Activated T-cell treated with anti-CD3 and anti-CD28 coated beads, Interleukin-2, amount 50 U/mL, for 72 hours (primary cell): ENCODE measurements at places on chromosomes 4 and X. TPM values are rescaled to one million over a fixed set of nuclear protein-coding genes. Genes with fewer than 3 reads are reported as not detected.

DNA sequence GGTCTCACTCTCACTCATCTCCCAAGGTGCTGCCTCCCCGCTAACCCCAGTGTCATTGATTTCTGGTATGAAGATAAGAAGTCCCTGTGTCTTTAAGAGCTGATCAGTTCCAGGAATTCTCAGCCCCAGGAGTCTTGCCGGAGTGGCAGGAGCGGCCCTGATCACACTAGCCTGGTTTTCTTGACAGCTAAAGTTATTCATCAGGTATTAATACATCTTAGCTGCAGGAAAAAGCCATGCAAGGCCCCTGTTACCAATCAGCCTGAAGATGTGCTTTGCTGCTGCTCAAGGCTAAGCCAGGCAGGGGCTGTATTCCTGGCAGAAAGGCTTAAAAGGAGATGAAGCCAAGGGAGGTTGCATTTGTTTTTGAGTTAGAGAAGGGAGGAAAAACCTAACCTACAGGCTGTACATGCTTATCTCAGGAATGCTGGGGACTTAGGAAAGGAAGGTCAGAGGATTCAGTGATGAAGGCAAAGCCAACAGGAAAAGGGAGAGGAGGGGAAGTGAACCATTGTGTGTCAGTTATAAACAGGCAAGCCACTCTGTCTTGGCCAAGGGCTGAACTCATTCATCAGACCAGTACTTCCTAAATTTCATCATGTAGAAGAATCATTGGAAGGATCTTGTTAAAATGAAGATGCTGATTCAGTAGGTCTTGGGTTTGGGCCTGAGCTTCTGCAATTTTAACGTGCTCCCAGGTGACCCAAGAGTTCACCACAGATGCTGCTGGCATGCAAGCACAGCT is 8.6 kb downstream of the SRPX start:
- H3K36me3 ChIP-seq, result no peaks in the 10 kb centered on the region
- no peak for DNase-seq
- H3K4me3 ChIP-seq, result no peak overlapping the region
- no peaks in the 10 kb centered on the region for H3K4me1 ChIP-seq

The GABRA4 gene
- not detected for total RNA-seq

The SPARCL1 gene
- not detected for total RNA-seq

DNA sequence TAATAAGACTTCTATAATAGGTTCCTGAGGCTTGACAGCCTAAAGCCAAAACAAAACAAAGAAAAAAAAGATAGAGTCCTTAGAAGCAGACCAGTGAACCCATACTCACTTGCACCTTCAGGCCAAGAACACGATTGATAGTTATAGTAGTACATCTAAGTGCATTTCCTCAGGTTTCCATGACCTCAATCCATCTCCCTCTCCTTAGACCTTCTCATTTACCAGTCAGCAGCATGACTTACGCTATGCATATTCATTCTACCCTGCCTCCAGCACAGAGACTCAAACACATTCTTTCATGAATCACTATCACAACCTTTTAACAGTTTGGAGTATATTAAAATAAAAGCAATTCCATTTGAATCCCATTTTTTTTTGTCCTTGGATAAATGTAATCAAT is 855.6 kb downstream of the CCSER1 start:
- no peak overlapping the region for H3K27ac ChIP-seq
- no peaks in the 10 kb centered on the region for H3K36me3 ChIP-seq
- no peak overlapping the region for H3K4me3 ChIP-seq

The MBNL3 gene
- total RNA-seq, result 15.7 TPM

DNA sequence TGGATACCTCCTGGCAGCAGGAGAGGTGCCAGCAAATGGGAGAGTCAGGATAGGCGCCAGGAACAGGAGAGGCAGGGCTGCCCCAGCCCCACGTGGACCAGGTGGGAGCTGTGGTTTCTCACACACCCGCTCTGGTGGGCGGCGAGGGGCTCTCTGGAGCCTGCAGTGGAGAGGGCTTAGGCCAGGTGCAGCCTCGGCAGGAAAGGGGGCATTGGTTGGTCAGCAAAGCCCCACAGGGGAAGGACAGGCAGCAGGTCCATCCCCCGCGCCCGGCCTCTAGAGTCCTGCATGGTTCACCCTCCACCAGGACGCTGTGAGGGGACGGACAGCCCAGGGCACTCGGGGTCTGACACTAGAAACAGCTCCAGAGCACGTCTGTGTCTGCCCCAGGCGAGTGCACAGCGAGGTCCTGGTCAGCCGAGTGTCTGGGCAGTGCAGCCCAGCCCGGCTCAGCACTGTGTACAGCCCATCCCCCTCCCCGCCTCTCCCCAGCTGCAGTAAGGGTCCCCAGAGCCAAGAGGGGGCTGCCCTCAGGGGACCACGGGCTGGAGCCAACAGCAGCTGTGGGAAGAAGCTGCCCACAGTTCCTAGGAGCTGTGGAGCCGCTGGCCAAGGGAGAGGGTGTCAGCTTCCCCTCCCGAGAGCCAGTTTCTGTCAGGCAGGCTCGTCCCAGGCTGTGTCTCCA is 8.2 kb downstream of the ATP5ME start:
- no peak for DNase-seq
- no peak overlapping the region for H3K4me3 ChIP-seq
- H3K36me3 ChIP-seq, result peaks cover 2% of the 10 kb centered on the region

DNA sequence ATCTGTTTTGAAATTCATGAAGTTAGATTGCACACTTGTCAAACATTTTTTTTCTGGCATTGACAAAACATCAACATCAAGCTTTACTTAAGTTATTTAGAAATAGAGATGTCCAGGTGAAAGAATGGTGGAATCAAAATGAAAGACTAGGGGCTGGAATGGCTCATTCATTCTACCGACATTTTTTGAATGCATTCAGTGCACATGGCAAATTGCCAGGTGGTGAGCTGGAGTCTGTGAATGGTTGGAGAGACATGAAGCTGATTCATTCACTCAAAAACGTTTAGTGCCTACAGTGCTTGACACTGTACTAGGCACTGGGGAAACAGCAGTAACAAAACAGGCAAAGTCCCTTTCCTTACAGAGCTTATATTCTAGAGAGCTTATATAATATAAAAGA is 292.4 kb downstream of the PPP1R2C start:
- peaks cover 7% of the 10 kb centered on the region for H3K27me3 ChIP-seq
- H3K4me3 ChIP-seq, result no peak overlapping the region
- no peak for DNase-seq
- no peaks in the 10 kb centered on the region for H3K36me3 ChIP-seq
- H3K27ac ChIP-seq, result no peak overlapping the region

DNA sequence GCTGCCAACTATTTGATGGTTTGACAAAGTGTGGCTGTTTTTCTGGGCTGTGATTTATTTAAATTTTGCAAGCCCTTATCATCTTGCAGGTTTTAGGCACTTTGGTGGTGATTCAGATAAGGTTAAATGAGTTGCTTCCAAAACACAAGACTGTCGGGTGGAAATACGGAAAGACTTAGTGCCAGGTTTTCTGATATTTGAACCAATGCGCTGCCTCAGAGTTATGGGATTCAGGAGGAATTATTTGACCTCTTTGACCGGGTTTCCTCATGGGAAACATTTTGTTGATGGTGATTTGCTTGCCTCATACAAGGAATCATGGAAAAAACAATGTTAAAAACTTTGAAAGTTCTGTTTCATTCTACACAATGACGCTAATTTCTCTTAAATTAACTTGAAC is 136.1 kb upstream of the MAP9 start:
- H3K27me3 ChIP-seq, result peaks cover 25% of the 10 kb centered on the region
- no peaks in the 10 kb centered on the region for H3K36me3 ChIP-seq
- no peak overlapping the region for H3K4me3 ChIP-seq
- peaks cover 8% of the 10 kb centered on the region for H3K4me1 ChIP-seq
- no peak for DNase-seq

The PAGE2 gene
- not detected for total RNA-seq

The TMEM175 gene
- 22.0 TPM for total RNA-seq

GRCh38 chr4:20456407-20456806 is 204.7 kb downstream of the SLIT2 start:
- H3K27ac ChIP-seq, result no peak overlapping the region
- no peaks in the 10 kb centered on the region for H3K36me3 ChIP-seq
- no peak for DNase-seq

GRCh38 chr4:149795256-149795655 is 20.4 kb downstream of the IQCM start:
- H3K27ac ChIP-seq, result no peak overlapping the region
- H3K4me3 ChIP-seq, result no peak overlapping the region
- H3K4me1 ChIP-seq, result no peaks in the 10 kb centered on the region
- no peak for DNase-seq
- H3K27me3 ChIP-seq, result no peaks in the 10 kb centered on the region

- H3K4me3 ChIP-seq, result no peak overlapping the region
- DNase-seq, result no peak
- no peak overlapping the region for H3K27ac ChIP-seq
- H3K36me3 ChIP-seq, result no peaks in the 10 kb centered on the region
Observed at GRCh38 chr4:12933760-12934221, 550.3 kb downstream of the RAB28 start.

DNA sequence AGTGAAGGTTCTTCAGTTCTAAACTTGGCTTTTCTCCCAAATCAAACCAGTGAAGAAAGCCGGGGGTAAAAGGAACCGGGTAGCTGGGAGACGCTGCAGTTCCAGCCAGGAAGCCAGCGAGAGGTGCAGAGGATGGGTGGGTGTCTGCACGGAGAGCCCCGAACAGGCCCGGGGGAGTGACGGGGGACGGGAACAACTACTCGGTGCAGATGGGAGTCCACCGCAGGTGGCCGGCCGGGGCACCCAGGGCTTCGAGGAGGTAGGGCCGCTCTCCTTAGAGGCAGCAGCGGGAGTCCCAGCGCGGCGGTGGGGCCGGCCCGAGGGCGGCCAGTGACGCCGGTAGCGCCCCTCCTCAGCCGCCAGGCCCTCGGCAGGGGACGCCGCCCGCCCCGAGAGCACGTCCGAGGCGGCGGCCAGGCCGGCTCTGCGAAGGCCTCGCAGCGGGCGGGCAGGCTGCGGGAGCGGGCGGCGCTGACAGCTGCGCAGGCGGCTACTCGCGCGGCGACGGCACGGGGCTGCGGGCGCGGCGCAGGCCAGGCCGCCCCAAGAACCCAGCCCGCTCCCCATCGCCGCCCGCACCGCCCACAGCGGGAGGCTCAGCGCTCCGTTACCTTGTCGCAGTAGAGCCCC is 449 bp downstream of the FBXL5 start:
- peak overlapping the region; percentile 98 for H3K4me3 ChIP-seq
- peak; percentile 41 for DNase-seq
- no peaks in the 10 kb centered on the region for H3K27me3 ChIP-seq
- peak overlapping the region; percentile 99 for H3K27ac ChIP-seq
- peaks cover 68% of the 10 kb centered on the region for H3K4me1 ChIP-seq
- H3K36me3 ChIP-seq, result peaks cover 5% of the 10 kb centered on the region

DNA sequence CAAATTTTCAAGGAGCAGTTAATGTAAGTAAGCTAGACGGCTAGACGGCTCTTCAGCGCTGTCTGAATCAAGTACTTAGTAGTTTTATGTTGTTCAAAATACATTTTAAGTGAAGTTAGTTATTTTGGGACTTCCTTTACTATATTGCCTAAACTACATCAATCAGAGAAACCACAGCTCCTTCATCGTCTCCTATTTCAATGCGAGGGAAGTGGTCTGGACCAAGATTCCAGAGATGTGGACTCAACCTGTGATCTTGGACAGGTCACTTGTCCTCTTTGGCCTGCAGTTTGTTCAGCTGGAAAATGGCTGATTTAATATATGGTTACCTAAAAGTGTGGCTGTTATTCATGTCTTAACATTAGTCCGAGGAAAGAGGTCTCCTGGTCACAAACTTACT is 10.6 kb downstream of the ING2 start:
- no peak overlapping the region for H3K4me3 ChIP-seq
- H3K4me1 ChIP-seq, result no peaks in the 10 kb centered on the region
- no peak overlapping the region for H3K27ac ChIP-seq

GRCh38 chrX:135328421-135329005 is 19.2 kb downstream of the ETDC start:
- H3K4me3 ChIP-seq, result no peak overlapping the region
- no peak overlapping the region for H3K27ac ChIP-seq
- no peaks in the 10 kb centered on the region for H3K4me1 ChIP-seq
- H3K36me3 ChIP-seq, result no peaks in the 10 kb centered on the region

The EPHA5 gene
- not detected for total RNA-seq

DNA sequence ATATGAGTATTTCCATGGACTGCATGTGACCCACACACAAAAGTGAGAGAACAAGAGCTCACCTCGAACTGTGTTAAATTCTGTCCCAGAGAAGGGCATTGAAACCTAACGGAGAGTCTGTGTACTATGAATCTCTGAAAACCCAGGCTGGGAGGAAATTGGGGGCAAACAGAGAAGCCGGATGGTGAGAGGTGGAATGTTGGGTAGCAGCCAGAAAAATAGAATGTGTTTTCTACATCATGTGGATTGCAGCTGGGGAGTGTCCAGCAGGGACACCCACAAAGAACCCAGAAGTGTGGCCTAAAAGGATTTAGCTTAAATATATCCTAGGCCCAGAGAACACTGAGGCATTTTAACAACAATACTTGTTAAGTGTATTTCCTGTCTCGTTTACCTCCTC is 38.6 kb downstream of the MND1 start:
- no peaks in the 10 kb centered on the region for H3K27me3 ChIP-seq
- H3K27ac ChIP-seq, result no peak overlapping the region
- no peaks in the 10 kb centered on the region for H3K36me3 ChIP-seq
- H3K4me1 ChIP-seq, result no peaks in the 10 kb centered on the region

DNA sequence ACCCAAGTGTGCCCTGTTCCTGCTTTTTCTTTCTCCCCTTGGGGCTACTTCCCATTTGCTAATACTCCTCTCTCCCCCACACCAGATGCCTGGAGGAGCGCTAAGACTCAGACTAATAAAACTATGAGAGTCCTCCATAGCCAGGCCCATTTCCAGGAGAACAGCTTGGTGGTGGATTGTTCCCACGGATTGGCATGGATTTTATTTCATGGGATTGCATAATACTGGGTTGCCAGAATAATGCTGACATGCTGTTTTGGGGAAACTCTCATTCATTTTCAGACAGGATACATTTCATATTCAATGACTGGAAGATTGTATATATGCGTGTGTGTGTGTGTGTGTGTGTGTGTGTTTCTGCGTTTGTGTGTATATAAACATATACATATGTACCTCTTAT is 447.5 kb upstream of the PITX2 start:
- no peak overlapping the region for H3K4me3 ChIP-seq
- DNase-seq, result no peak
- H3K27ac ChIP-seq, result no peak overlapping the region
- peaks cover 3% of the 10 kb centered on the region for H3K36me3 ChIP-seq

GRCh38 chr4:112280386-112281056 is 5.2 kb downstream of the TIFA start:
- peak overlapping the region; percentile 64 for H3K4me3 ChIP-seq
- H3K4me1 ChIP-seq, result peaks cover 74% of the 10 kb centered on the region
- no peak for DNase-seq
- peak overlapping the region; percentile 61 for H3K27ac ChIP-seq
- H3K27me3 ChIP-seq, result no peaks in the 10 kb centered on the region

- no peaks in the 10 kb centered on the region for H3K4me1 ChIP-seq
- H3K27ac ChIP-seq, result no peak overlapping the region
- no peak overlapping the region for H3K4me3 ChIP-seq
- no peak for DNase-seq
Observed at GRCh38 chrX:13786048-13786447, 30.8 kb downstream of the GPM6B start.

GRCh38 chr4:61864286-61864685 is 664.2 kb downstream of the ADGRL3 start:
- H3K27ac ChIP-seq, result no peak overlapping the region
- DNase-seq, result no peak
- no peak overlapping the region for H3K4me3 ChIP-seq
- no peaks in the 10 kb centered on the region for H3K36me3 ChIP-seq
- H3K27me3 ChIP-seq, result no peaks in the 10 kb centered on the region

- peak overlapping the region; percentile 75 for H3K27ac ChIP-seq
- DNase-seq, result no peak
- H3K4me3 ChIP-seq, result peak overlapping the region; percentile 85
- H3K27me3 ChIP-seq, result no peaks in the 10 kb centered on the region
Observed at GRCh38 chr4:89305712-89306437, 1.7 kb downstream of the GPRIN3 start.

GRCh38 chr4:19455196-19455595 is 796.5 kb upstream of the SLIT2 start:
- no peak for DNase-seq
